AG10803 (cell line): ENCODE measurements at places on chromosomes 6 and 20.

- no peak for DNase-seq
Observed at GRCh38 chr20:1293641-1294379, 27.7 kb downstream of the SNPH start.

DNA sequence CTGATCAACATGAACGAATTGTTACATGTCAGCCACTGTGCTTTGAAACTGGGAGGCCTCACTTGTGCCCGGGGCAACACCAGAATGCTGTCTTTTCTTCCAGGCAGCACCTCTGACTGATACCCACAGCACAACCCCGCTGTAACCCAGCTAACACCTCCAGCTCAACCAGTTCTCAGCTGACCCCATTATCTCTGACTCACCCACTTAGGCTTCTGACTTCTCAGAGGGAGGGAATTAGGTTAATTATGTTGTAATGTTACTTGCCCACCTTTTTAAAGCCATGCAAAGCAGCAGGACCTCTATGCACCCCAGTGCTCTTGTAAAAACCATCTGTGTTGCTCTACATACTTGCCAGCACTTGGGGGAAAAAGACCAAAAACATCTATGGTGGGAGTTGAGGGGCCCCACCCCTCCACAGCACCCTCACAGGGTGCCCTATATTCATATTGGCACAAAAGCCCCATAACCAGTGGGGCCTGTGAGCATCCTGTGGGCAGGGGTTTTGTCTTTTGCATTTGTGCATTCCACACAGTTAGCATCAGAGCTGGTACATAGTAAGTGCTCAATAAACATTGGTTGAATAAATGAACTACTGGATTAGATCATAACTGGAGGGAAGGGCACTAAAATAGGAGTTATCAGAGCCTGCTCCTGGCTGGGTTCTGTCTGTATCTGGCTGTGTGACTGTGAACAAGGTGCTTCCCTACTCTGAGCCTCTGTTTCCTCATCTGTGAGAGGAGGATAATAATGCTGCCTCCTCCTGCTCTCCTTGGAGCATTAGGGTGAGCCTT is 22.3 kb downstream of the BNIP5 start:
- DNase-seq = no peak

GRCh38 chr6:25056130-25056529 is 120.4 kb upstream of the RIPOR2 start:
- DNase-seq = no peak

DNA sequence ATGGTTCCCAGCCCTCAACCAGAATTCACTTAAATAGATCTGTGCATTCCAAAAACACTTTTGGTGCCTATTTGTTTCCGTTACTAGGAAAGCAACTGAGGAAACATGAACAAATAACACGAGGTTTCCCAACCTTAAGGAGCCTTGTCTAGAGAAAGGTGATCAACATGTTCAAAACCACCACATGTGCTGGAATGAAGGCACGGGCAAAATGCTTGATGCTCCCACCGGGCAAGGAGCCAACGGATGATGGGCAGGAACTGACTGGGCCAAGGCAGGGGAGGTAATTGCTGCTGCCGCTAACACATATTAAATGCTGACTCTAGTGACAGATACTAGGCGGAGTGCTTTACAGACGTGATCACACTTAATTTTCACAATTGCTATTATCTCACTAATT is 2.5 kb downstream of the MYLK4 start:
- DNase-seq = no peak
